ENCODE measurements at places on chromosomes 4 and X.

- no peak for DNase-seq
Observed at GRCh38 chrX:82237328-82237727, 1035.4 kb downstream of the SH3BGRL start.

GRCh38 chrX:68421636-68422035 is 11.7 kb downstream of the OPHN1 start:
- DNase-seq: peak; percentile 50

GRCh38 chrX:103533511-103534216 is 14.4 kb upstream of the RAB40A start:
- DNase-seq: peak; percentile 90

DNA sequence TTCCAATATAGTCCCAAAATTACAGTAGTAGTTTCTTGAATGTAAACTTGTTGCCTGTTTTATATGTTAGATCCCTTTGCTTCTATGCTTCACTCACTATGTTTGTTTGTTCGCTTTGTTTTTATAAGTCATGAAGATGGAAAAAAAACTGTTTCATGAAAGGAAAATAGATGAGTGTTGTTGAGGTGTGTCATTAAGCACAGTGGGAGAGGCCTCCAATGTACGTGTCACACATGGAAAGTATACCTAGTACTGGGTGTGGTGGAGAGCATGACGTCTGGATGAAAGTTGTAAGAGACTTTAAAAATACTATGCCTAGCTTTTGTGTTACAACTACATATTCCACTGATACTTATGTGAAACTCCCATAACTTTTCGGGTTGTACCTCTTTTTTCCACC is 28.4 kb downstream of the PLS3 start:
- no peak for DNase-seq

GRCh38 chr4:140793291-140793690 is 37.1 kb upstream of the TBC1D9 start:
- no peak for DNase-seq

DNA sequence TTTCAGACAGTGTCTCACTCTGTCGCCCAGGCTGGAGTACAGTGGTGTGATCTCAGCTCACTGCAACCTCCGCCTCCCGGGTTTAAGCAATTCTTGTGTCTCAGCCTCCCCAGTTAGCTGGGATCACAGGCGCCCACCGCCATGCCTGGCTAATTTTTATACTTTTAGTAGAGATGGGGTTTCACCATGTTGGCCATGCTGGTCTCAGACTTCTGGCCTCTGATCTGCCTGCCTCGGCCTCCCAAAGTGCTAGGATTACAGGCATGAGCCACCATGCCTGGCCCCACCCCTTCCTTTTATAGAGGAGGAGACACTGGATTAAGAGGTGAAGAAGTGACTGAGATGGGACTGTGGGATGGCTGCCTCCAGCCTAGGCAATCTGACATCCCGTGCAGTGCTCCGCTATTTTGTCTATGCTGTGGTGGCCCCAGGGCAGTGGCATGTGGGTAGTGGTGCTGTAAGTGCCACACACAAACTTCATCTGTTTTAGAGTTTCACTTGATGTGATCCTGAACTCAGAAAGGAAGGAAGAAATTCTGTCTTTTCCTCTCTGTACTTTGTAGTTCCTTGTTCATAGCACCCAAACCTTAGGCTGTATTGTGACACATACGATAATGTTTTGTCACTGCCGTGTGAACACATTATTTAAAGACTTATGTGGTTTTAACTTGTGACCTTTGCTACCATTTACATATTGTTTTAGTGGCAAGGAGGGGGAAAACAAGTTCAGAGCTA is 48.9 kb downstream of the FNIP2 start:
- DNase-seq: peak; percentile 92

DNA sequence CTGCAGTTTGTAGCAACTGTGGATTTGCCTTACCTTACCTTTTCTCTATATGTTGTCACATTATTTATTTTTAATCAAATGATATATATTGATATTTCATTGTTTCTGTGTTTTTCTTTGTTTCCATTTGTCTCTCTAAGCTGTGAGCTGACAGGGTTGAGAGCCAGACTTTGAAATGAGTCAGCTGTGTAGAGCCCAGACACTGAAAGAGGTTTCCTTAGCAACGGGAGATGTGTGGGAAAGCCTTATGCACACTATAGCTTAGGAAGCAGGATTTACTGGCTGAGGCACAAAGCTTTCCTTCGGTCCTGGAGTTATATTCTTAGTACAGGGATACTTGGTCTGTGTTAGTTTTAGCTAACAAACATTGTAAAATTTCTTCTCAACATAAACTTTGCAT is 192.2 kb downstream of the FGF13 start:
- no peak for DNase-seq

DNA sequence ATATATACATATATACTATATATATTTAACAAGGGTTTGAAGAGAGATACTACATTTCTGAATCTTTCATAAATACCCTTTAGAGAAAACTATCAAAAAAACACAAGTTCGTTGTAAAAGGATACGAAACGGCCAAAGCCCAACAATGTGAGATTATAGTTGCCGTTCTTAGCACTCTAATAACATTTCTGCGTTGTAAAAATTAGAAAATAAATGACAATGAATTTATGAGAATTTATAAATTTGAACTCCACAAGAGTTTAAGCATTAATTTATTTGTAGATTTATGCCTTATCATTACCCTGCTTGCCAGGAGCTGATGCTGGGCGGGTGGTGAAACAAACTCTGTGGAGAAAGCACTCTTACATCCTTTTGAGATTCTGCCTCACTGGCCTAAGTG is 1.1 kb downstream of the WDR17 start:
- DNase-seq: no peak

DNA sequence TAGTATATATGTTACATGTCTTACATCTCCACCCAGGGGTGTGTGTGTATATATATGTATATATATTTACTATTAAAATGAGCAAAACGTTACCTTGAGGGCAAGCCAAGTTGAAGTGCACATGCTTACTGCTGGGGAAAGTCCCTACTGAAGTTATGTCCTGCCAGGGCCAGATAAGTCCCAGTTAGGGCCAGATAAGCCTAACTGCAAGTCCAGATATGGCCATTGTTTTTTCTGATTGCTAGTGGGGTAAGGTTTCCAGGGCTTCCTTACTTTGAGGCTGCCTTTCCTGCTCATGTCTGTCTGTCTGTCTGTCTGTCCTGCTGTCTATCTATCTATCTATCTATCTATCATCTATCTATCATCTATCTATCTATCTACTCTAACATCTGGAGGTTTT is 19.3 kb upstream of the ZNF81 start:
- DNase-seq: no peak

- DNase-seq: no peak
Observed at GRCh38 chrX:120402369-120402768, 40.5 kb downstream of the ATP1B4 start.

DNA sequence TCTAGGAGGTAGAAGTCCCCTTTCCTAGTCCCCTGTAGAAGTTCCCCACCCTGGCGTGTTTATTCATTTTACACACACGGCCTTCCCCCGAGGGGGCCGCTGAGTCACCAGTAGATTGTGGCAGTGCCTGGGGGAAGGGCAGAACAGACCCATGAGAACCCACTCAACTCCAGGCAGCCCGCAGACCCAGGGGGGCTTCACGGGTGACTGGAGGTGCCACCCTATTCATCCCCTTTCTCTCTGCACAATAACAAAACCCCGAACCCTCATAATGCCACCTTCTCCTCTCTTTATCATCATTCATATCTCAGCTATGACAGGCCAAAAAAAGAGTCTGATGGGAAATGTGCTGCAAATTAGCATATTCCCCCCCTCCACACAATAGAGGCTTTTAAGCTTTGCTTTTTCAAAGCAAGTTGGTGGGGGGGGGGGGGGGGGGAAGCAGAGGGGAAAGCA is 20.4 kb upstream of the GPM6B start:
- no peak for DNase-seq

DNA sequence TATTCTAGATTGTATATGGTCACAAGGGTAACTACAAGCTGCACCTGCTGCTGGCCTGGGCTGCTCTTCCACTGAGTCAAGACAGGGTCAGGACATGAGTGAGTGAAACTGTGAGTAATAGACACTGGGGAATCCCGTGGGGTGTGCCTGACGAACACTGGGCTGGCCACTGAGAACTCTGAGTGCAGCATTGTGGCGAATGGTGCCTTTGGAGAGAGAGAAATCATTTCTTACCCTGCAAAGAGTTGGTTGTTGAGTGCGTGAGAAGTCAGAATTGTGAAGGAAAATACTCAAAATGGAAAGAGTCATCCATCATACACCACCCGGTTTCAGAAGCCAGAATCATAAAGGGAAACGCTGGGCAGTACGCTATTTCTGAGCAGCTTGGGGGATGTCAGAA is 43.1 kb upstream of the LSM6 start:
- DNase-seq: no peak

GRCh38 chr4:87073199-87074120 is 138.6 kb downstream of the AFF1 start:
- DNase-seq: no peak

DNA sequence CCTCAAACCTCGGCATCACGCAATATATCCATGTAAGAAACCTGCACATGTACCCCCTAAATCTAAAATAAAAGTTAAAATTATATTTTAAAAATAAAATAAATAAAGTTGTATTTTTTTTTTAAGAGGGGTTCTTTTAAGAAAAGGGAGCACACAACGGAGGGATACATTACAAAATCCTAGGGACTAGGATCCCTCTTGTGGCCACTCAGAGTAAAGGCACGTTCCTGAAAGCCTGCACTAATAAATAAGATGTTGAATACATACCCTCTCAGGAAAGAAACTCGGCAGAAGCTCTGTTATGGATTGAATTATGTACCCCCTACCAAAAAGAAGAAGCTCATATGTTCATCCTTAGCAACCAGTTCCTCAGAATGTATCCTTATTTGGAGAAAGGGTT is 50.9 kb upstream of the PRDX4 start:
- no peak for DNase-seq

DNA sequence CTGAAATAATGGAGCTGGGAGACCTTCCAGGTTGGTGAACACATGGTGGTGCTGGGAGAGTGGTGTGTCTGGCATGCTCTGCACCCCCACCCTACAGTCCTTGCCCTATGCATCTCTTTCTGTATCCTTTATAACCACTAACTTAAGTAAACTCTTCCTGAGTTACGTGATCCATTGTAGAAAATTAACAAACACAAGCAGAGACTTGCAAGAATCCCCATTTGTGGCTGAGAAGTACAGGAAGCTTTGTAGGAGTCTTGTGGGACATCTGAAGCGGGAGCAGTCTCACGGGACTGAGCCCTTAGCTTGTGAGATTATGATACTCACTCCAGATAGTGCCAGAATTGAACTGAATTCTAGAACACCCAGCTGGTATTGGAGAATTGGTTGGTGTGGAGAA is 14.3 kb upstream of the FAM13A start:
- DNase-seq: no peak

GRCh38 chr4:154559494-154560418 is 3.1 kb upstream of the FGB start:
- peak; percentile 52 for DNase-seq

DNA sequence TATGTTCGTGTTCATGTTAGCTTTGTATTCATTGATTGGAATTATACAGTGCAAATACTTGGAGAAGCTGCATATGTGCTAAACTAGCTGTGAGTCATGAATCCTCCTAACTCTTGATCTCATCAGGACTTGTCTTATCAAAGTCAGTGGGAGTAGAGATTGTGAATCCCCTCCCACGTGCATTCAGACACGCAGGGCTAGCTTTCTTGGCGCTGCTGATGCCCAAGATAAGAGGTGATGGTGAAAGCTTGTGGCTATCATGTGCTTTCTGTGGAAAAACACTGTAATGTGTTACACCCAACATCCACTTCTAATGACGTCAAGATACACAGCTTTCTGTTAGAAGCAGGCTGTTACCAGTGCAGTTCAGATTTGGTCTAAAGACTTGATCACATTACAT is 348.7 kb upstream of the HAND2 start:
- DNase-seq: no peak

- DNase-seq: no peak
Observed at GRCh38 chr4:26647523-26648224, 63.8 kb downstream of the TBC1D19 start.

DNA sequence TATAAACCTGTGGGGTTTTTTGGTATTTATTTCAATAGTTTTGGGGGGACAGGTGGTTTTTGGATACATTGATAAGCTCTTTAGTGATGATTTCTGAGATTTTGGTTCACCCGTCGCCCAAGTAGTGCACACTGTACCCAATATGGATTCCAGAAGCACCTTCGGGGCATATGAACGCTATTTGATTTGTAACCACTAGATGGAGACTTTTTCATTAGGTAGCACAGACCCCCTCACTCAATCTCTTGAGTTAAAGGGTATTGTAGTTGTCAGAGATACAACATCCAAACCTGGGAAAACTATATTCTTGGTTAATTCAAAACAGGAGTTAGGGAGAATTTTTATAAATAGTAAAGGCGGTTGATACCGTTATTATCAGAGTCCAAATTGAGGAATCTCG is 79.8 kb downstream of the SPANXN3 start:
- DNase-seq: peak; percentile 0

DNA sequence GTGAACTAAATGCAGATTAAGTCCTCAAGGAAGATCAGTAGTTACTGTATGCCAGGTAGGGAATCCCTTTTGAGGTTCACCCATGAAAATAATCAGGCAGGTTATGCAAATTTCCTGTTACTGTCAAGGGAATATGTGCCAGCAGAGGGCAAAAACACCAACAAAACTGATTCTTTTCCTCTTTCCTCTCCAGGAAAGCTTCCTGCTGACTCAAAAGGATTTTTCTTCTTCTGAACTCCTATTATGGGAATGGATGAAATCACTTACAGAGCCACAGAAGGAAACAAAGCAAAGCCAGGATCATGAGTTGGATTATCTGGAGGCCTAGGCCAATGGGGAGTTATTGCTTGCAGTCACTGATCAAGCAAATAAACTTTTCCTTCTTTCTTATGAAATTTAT is 49.7 kb downstream of the TMPRSS11F start:
- no peak for DNase-seq

GRCh38 chrX:30898886-30899285 is 9.8 kb upstream of the TAB3 start:
- no peak for DNase-seq

DNA sequence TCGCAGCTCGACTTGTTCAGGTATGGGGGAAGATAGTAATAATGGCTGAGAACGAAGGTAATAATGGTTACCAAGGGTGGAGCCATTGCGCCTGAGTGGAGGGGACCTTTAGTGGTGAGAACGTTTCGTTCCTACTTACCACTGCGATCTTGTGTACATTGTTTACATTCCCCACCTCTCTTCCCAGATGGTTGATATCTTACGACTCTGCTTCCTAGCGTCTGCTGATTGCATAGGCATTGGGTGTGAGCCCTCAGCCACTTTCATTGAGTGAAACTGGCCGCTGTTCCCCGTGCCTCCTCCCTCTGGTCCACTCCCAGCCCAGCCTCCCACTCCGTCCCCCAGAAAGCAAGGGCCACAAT is 850 bp downstream of the IGBP1 start:
- no peak for DNase-seq

DNA sequence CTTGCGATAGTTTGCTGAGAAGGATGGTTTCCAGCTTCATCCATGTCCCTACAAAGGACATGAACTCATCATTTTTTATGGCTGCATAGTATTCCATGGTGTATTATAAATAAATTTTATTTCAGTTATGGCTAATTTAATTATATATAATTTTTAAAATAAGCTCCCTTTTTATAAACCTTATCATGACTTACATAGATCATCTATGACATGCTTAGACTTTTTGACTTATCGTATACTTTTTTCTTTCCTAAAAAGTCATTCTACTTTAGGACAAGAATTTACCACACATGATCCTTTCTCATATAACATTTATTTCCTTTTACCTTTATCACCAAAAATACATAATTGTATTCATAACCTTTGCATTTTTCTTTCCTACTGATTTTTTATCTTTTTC is 376.5 kb downstream of the CCSER1 start:
- no peak for DNase-seq

All from inflammatory macrophage treated with lipopolysaccharide for 1 hour (primary cell).